Amygdala (tissue), 56 donors: ENCODE measurements at places on chromosomes 3 and 15.

GRCh38 chr15:49898097-49898496 is 220.9 kb downstream of the ATP8B4 start:
- DNase-seq, result no peak

DNA sequence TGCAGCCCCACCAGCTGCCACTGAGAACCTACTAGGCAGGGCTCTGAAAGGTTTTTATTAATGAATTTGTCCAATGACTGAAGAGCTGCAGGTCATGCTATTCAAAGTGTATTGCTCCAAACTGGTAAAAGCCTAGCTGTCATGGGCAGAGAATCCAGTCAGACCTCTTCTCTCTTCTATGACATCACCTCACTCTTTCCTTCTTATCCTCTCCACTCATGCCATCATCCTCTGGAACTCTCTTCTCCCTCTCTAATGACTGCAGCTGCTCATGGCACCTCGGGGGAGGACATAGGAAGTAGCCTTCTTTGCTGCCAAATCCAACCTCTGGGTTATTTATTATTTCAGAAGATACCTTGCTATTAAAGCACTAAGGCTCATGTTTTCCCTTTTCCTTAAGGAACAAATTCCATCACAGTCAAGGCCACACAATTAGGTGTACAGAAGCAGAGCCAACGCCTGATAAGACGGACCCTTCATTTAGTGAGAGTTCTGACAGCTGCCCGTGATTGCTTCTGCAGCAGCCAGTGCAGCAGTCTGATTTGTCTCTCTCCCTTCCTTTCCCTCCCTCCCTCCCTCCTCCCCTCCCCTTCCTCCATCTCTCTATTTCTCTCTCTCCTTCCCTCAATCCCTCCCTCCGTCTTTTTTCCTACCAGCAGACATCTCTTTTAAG is 87.0 kb upstream of the ONECUT1 start:
- DNase-seq, result no peak

DNA sequence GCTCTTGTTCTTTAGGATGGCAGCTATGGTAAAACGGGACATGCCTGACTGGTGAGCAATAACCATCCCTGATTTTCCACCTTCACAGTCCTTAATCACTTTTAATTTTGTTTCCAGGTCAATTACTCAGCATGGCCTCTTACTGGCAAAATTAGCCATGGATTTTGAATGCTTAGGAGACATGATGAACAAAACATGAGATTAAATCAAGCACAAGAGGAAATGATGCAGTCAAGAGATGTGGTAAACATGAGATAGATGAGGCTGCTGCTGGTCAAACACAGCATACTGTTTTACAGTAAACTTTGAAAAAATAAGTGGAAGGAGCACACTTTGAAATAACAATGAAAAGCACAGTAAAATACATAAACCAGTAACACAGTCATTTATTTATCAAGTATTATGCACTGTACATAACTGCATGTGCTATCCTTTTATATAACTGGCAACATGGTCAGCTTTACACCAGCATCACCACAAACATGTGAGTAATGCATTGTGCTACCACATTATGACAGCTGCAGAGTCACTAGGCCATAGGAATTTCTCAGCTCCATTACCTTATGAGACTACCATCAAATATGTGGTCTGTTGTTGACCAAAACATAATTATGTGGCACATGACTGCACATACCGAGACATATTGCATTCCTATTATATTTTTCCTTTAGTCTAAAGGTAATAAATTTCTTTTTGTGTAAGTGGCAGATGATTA is 30.1 kb upstream of the ZNF502 start:
- no peak for DNase-seq

- DNase-seq, result no peak
Measured at GRCh38 chr3:46667061-46667621, 26.3 kb downstream of the ALS2CL start.

- no peak for DNase-seq
Measured at GRCh38 chr3:73427048-73427706, 197.6 kb downstream of the PDZRN3 start.

DNA sequence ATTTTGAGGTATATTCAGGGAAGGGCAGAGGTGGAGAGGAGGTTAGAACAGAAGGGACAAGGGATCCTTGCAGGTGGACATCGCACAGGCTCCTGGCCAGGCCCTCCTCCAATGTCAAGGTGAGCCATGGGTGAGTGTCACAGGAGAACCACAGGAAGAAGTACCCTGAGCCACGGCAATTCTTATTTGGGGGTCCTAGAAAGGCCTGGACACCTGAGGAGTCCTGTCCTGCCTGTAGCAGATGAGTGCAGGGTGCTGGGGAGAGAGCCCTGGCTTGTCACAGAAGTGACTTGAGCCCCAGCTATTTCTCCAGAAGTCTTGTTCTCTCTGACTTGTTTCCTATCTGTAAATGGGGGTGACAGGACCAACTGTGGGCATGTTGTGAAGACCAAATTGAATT is 4.3 kb downstream of the SLC6A20 start:
- DNase-seq, result no peak

DNA sequence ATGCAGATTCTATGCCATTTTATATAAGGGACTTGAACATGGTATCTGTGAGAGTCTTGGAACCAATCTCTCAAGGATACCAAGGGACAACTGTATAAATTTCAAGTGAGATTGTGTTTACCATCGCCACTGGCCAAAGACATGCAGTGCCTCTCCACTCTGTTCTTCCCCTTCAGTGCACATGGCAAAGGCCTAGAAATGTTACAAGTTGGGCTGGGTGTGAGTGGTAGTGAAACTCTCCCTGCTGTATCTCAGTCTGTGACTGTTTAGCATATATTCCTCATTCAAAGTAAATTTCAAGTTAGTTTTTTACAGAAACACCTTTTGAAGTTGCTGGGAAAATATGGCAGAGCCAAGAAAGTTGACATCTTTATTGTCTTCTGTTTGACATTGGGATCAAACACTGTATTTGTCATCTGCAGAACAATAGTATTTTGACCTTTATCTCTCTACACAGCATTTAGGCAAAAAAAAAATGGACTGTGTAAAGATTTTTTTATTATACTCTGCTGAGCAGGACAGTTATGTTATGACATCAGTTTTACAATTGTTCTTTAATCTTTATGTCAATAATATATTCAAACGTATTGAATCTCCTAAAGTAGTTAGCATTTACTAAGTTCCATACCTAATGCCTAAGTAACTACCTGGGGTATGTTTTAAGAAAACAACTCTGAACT is 101.4 kb downstream of the CCNL1 start:
- DNase-seq, result no peak

- no peak for DNase-seq
Measured at GRCh38 chr15:89775815-89776214, 317 bp upstream of the MESP2 start.

GRCh38 chr3:118980832-118981231 is 53.8 kb downstream of the IGSF11 start:
- no peak for DNase-seq

GRCh38 chr15:22258398-22259150 is 178.2 kb downstream of the OR4M2 start:
- DNase-seq, result no peak

DNA sequence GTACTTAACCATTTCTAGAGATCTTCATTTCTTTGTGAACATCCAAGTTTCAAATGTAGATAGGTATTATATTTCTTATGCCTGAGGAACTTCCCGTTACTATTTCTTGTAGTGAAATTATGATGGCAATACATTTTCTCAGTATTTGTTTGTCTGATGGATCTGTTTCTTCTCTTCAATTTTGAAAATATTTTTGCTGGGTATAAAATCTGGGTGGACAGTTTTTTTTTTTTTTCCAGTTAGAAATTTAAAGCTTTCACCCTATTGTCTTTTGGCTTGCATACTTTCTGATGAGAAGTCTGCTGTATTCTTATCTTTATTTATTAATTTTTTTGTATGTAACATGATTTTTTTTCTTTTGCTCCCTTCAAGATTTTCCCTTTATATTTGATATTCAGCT is 175.8 kb downstream of the SV2B start:
- no peak for DNase-seq

- DNase-seq, result no peak
Measured at GRCh38 chr3:100810671-100811070, 101.4 kb downstream of the TFG start.

DNA sequence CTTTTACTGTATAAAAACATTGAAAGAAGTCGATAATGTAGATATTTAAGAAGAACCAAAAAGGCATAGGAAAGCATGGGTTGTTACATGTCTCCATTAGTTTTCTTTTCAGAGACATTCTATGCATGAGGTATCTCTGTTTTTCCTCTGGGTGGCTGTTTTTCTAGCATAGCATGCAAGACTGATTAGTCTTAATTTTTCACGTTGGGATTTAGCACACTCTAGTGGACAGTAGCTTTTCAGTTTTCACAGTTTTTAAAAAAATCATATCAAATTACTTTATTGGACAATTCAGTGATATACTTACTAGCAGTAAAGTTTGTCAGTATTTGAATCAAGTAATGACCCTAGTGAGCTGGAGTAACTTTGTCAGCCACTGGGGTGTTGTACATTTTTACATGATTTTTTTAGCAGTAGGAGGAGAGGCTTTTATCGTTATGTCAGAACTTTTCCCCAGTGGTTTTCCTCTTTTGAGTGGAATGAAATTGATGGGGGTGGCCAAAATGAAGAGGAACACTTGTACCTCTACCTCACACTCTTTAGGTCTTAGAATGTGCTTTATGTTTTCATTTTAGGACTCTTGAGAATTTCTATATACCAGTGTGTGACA is 57.2 kb downstream of the SEC22A start:
- no peak for DNase-seq

DNA sequence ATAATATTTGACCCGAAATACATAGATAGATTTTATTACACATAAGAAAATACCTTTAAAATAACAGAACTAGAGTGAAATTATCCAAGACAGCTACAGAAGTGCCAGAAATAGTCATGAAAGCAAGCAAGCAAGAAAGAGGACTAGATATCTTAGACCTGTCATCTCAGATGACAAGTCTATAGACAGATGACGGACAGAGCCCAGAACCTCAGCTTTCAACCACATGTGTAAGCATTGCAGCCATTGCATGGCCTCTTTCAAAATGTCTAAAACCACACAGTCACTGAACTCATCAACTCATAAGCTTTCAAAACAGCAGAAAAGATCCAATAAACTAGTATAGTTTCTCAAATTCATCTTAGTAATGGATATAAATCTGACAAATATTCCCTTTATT is 59.8 kb upstream of the FHIT start:
- no peak for DNase-seq

DNA sequence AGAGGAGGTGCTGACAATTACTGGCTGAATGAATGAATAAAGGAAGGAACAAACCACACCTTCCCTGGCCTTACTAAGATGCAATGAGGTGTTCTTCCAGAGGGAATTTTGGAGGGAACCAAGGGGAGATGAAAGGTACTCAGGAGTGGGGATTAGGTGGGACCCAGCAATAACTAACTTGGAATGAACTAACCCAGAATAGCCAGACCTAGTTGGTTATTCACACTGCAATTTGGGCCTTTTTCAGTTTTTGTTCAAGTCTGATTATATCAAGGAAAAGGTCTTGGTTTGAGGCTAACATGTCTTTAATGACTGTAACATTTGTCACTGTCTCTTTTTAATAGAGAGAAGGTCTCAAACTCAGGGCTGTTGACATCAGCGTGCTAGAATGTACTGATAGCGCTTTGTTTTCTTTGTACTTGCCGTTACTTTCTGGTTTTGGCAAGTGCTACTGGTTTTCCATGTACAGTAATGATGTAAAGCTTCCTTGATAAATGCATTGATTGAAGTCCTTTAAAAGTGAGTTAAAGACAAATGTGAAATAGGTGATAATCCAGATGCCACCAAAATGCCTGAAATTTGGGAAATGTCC is 3.2 kb upstream of the PLXND1 start:
- DNase-seq, result no peak

GRCh38 chr3:164332831-164333802 is 745.2 kb downstream of the SI start:
- no peak for DNase-seq

DNA sequence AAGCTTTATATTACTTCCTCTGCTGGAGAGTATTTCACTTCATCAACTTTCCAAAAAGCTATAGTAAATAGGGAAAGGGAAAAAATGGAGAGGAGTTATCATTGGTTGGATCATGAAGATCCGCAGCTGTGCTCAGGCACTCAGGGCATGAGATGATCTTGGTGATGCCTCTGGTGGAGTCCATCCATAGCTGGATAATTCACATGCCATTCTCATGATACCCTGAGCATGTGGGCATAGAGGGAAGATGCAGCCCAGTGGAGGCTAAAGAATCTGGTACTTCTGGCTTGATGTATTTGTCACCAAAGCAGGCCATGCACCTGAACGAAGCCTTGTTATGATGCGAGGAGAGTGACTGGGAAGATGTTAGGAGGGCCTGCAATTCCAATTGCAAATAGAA is 150.2 kb downstream of the CHST2 start:
- no peak for DNase-seq

DNA sequence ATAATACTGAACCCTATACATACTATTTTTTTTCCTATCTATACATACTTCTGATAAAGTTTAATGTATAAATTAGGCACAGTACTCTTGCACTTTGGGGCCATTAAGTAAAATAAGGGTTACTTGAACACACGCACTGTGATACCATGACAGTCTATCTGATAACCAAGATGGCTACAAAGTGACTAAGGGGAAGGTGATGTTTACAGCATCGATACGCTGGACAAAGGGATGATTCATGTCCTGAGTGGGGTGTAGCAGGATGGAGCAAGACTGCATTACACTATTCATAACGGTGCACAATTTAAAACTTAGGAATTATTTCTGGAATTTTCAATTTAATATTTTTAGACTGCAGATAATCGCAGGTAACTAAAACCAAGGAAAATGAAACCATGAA is 30.0 kb upstream of the SLC2A2 start:
- no peak for DNase-seq

GRCh38 chr15:76964157-76964556 is 30.8 kb upstream of the PSTPIP1 start:
- no peak for DNase-seq

DNA sequence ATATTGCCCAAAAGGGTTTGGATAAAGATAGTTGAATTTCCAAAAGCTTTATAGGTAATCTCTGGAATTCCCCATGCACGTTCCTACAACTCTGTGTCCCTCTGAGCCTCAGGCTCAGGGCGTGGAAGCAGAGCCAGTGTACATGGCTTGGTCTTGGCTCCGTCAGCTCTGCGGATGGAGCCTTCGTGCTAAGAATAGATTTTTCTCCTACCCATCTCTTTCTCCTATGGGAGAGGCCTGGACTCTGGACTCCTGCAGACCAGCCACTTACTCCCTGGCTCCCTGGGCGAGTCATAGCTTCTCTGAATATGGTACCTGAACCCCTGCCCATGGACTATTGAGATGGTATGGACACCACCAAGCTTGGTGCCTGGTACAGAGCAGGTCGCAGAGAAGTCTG is 99.9 kb downstream of the EEFSEC start:
- DNase-seq, result no peak
